ENCODE measurements at places on chromosomes 2 and 18.

DNA sequence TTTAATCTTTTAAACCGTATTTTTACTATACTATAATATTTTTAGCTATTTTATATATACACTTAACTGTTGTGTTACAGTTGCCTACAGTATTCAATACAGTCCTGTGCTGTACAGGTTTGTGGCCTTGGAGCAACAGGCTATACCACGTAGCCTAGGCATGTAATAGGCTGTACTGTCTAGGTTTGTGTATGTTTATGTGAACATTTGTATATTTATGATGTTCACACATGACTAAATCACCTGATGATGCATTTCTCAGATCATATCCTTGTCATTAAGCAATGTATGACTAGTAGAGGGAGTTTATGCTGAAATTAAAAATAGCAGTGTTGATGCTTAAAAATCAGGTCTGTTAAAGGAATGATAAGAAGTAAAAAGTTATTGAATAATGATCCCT lies 92.3 kb upstream of the RANBP2 start:
- DNase-seq = no peak

- peak; percentile 4 for DNase-seq
Measured at GRCh38 chr2:131394147-131394931, 30.4 kb upstream of the RAB6D start.

- peak; percentile 87 for DNase-seq
Measured at GRCh38 chr2:221097568-221097915, 474.6 kb downstream of the EPHA4 start.

GRCh38 chr2:160305081-160305750 lies 105.1 kb upstream of the ITGB6 start:
- DNase-seq = peak; percentile 74

- no peak for DNase-seq
Measured at GRCh38 chr2:8889978-8890377, 52.6 kb upstream of the KIDINS220 start.

DNA sequence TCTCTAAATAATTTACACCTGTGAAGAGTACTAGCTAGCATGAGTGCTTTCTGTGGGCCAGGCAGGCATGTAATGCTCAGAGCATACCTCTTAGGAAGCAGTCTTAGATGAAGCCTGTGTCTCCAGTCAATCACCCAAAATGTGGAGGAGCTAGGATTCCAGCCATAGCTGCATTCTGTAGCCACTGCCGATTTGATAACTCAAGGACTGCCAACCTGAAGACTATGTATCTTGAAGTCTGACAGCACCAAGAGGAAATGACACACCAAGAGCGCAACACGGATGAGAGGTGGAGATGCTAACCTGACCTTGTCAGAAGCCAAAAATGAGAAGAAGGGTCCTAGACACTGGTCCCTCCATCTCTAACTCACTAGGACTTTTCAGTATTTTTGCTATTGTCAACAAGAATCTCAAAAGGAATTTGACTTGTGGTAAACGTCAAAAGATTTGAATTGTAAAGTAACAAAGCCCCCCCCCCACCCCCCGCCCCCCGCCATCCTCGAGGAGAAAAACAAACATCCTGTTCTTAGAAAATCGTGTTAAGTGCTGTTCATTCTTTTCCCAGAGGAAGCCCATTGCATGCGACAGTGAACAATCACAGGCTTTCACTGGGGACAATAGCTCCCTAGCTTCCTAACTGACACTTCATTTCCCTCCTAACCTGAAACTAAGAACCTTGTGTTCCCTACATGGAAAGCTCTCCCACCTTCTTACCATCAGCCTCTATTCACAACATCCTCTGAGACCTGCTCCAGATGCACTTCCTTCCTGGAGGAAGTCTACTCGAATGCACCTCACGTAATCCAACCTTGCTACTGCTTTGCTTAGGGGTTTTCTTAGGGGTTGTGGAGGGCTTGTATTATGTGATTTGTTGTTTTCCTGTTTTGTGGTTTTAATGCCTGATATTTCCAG lies 14.7 kb downstream of the CDC42EP3 start:
- no peak for DNase-seq

DNA sequence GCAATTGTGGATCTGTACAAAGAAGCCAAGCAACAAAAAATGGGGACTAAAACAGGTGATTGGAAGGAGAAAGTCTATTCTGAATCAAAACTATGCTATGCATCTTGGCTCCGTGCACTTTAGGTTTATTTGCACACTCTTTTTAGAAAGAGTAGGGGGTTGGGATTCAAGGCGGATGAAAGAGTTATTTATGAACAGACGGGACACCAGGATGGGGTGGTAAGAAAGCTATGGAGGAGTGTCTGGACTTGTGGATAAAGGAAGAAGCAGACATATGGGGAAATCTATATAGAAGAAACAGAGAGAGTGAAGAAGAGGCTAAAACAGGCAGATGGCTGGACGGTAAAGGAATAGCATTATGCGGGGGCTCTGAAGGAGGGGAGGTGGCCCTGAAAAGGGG lies 57.8 kb downstream of the TCF4 start:
- no peak for DNase-seq

DNA sequence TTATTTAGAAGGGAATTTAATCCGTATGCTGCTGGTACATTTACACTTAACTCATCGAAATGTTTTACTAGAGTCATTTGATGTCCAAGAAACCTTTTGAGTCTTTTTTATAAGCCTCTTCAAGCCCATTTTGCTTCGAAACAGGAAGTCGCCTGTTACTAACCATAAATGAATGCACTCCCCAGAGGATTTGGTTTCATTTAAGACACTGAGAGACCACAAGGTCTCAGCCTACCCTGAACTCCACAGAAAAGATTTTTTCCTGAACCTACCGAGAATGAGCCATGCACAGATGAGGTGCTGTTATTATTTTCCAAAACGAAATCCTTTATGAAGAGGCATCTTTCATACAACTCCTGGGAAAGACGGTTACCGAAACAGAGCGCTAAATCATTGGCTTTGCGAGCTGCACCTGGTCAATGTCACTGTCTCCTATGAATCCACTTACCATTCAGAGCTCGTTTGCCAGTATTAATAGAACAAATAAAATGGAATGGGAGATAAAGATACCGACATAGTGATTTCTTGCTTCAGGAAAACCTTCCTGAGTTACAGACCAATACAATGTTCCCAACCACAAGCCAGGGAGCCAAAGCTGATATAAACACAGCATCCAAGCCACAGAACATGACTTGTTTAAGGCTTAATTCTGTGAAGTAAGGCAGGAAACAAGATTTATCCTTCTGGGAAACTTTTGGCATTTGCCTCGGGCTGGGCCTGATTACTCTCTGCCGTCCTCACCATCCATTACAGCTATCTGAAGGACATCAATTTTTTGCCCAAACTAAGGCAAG lies 382.1 kb downstream of the OSR1 start:
- peak; percentile 95 for DNase-seq
